ENCODE measurements at places on chromosomes 3 and 15.

- DNase-seq, result no peak
These were observed 655 bp downstream of the CYFIP1 start for GRCh38 chr15:22979238-22980188.

GRCh38 chr3:8869613-8870012 lies 93.7 kb downstream of the RAD18 start:
- DNase-seq, result no peak

DNA sequence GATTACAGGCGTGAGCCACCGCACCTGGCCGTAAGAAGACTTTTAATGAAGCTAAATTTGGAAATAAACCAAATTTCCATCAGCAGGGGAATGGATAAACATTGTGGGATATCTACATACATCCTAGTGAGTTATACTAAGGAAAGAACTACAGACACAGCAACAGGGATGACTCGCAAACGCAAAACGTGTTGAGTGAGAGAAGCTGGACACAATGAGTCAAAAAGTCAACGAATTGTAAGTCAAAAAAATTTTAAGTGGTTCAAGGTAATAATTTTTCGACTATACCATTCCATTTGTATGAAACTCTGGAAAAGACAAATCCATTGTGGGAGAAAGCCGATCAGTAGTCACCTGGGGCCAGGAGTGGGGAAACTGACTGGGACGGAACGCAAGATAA lies 19.9 kb downstream of the PLA2G4F start:
- DNase-seq, result no peak

- DNase-seq, result no peak
These were observed 13.0 kb downstream of the DNAJB8 start for GRCh38 chr3:128453501-128454309.

DNA sequence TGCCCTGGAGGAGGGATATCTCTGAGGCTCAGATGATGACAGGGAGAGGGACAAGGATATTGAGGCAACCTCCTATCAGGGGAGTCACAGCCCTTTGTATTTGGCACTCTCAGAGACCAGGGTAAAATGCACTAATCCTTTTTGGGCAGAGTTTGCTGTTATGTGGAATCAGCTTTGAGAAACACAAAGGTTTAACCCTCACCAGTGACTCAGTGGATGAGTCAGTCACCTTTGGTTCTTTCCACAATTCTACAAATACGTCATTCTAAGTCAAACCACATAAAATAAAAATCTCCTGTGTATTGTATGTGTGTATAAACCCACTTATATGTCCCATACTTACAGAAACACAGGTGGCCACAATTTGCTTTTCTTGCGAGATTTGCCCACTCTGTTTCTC lies 5.1 kb downstream of the LSAMP start:
- no peak for DNase-seq

- DNase-seq, result no peak
These were observed 480.1 kb downstream of the FOXP1 start for GRCh38 chr3:71103430-71103921.

DNA sequence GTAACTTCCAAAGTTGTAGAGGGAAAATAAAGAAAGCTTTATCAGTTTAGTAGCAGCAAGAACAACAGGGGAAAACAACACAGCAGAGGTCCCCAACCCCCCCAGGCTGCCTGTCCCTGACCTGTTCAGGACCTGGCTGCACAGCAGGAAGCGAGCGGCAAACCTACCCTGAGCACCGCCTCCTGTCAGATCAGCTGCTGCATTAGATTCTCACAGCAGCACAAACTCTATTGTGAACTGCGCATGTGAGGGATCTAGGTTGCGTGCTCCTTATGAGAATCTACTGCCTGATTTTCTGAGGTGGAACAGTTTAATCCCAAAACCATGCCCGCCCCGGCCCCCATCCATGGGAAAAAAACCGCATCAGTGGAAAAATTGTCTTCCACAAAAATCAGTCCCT lies 40.3 kb downstream of the USP50 start:
- DNase-seq, result no peak

DNA sequence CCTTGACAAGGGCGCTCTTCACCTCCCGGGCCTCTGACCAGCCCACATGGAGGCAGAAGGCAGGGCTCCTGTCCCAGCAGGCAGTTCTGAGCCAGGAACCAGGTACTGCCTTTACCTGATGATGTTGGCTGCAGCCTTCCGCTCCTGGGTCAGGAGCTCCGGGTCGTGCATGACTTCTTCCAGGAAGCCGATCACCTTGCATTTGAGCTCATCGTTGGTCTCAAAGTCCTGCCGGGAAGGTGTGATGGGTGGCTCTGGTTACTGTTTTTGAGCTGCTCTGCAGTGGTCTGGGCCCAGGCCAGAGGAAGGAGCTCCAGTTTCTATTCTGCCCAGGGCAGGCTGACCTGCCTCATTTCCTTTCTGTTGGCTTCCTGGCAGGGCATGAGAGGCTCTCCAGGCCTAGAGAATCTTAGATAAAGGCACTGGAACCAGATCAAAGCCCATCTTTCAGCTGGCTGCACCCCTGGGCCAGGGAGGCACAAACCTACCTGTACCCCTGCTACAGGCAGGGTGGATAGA lies 53.2 kb upstream of the CTSH start:
- DNase-seq, result no peak

GRCh38 chr15:89129123-89129815 lies 41.0 kb downstream of the ABHD2 start:
- no peak for DNase-seq
